ENCODE measurements at places on chromosomes 7 and 10.

DNA sequence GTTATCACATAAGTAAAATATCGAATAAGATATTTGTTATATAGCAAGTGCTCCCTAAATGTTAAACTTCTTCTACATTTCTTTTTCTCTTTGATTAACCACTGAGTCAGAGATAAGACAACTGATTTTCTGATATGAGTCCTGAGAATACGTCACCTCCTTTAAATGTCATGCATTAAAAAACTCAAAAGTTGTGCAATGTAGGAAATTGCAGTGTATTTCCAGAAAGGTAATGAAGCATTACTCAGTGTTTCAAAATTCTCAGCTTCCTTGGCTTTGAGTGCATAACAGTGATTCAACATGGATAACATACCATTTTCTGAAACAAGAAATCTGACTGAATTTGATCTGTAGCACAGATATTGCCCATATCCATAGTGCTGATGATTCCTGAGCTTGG is 155.8 kb downstream of the BMPER start:
- no peak for DNase-seq

DNA sequence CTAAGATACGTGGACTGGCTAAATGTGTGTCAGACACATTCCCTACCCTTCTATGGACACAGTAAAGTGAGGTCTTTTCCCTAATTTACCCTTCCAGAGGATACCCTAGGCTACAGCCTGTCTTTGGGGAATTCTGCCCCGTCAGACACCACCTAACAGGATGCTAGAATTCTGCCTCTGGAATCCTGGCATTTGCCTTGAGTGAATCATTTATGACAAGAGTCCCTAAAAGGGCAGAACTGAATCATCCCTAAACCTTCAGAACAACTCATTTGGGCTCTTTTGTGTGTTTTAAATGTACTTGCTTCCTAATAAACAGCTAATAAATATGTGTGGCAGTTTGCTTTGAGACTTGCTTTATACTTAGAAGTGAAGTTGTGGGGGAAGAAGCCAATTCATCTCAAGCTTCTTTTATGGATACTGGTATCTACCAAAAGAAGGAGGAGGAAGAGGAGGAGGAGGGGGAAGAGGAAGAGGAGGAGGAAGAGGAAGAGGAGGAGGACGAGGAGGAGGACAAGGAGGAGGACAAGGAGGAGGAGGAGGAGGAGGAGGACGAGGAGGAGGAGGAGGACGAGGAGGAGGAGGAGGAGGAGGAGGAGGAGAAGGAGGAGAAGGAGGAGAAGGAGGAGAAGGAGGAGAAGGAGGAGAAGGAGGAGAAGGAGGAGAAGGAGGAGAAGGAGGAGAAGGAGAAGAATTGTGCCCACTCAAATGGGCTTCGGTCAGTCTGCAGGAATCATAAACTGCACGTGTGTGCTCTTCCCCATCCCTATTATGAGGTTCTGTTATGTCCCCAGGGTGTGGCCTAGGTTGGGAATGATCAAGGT is 27.1 kb downstream of the PARP12 start:
- DNase-seq = no peak

DNA sequence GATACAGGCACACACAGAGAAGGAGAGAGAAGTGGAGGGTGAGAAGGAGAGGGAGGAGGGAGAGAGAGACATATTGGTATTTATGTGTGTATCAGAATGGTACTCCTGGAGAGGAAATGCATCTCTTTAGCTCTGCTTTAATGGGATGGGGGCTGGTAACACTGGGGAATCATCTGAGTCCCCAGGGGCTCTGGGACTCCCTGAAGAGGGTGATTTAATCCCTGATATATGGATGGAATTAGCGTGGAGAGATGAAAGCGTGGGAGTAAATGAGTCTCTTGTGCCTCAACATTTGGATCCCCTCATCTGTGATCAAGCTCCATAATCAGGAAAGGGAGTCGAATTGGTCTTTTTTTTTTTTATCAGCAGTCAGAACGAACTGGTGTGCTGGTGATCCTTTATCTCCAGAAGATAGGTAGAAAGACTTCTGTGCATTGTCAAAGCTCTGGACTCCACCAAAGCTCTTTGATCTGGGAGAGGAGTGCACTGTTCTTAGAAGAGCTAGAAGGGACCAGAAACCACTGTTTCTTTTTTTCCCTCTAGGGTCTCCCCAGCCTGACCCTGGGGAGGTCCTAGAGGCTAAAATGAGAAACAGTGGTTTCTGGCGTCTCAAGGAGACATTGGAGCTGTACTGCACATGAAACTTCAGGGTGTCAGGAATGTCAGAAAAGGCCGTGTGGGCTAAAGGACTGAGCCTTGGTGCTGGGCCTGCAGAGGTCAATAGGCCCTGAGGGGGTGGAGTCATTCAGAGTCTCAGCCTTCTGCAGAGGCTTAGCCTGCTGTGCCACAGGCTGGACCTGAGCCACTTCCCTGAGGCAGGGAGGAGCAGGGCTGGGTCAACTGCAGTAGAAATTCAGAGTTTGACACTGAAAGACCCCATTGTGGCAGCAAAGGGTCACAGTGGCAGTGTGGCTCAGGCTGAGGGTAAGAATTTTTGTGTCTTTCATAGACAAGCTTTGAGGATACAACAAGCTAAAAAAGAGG is 234.4 kb upstream of the SLC26A5 start:
- DNase-seq = no peak

DNA sequence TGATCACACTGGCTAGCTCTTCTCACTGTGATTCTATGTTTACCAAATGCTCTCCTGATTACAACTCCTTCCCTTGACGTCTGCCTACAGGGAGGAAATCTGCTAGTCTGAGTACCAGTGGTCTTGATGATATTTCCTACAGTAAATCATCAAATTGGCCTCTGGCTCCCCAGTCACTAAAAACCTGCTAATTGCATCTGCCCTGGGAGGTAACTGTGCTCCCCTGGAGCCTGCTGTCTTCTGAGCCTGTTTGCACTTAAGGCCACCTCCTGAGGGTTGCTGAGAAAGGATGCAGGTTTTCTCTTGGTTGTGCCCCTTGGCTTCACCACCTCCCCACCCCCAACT is 56.0 kb downstream of the ELMO1 start:
- no peak for DNase-seq

DNA sequence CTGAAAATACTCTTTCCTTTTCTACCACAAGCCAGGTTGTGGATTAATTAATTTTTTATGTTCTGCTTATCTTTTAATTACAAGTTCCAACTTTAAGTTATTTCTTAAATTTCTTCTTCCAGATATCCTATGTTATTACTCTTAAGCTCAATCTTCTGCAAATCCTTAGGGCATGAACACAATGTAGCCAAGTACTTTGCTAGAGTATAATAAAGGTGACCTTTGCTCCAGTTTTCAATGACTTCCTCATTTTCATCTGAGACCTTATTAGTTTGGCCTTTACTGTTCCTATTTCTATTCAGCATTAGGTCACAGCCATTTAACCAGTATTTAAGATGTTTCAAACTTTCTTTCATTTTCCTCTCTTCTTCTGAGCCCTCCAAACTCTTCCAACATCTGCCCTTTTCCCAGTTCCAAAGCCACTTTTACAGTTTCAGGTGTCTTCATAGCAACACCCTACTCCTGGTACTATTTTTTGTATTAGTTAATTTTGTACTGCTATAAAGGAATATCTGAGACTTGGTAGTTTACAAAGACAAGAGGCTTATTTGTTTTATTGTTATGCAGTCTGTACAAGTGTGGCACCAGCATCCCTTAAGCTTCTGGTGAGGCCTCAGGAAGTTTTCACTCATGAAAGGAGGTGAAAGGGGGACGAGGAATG is 886.2 kb upstream of the GHITM start:
- no peak for DNase-seq

GRCh38 chr7:42745357-42746059 is 166.4 kb downstream of the C7orf25 start:
- DNase-seq = peak; percentile 25

GRCh38 chr7:55185941-55186609 is 167.3 kb downstream of the EGFR start:
- no peak for DNase-seq

- no peak for DNase-seq
Observed at GRCh38 chr7:141838581-141838980, 2.7 kb downstream of the PRSS37 start.

DNA sequence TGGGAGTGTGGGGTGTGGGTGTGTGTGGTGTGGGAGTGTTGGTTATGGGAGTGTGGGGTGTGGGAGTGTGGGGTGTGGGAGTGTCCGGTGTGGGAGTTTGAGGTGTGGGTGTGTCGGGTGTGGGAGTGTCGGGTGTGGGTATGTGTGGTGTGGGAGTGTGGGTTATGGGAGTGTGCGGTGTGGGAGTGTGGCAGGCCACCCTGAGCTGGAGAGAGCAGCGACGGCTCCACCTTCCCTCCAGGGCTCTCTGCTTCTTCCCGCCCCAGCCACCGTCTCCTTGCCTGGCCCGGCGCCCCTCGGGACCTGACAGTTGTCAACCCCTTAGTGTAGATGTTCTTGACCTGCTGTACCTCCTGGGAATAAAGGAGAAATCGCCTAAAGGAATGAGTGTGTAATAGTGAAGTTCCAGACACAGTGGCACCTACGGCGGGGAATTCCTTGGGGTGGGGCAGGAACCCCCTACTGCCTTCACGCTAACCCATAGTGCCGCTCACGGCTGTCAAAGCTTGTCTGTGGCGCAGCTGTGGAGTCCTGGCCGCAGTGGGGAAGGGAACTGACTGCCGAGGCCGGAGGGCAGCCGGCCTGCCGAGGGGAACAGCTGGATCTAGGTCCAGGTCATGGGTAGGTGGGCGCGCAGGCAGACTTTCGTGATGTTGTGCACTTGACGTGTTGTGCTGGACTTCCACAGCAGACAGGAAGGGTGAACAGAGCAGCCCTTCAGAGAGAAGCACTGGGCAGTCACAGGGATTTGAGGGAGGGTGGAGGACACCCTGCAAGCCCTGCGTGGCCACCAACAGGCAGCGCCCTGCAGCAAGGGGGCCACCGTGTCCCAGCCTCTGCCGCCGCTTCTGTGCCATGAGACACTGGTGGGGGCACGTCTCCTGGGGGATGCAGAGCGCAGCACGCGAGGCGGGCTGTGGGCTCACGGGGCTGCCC is 49.0 kb upstream of the EN2 start:
- no peak for DNase-seq

DNA sequence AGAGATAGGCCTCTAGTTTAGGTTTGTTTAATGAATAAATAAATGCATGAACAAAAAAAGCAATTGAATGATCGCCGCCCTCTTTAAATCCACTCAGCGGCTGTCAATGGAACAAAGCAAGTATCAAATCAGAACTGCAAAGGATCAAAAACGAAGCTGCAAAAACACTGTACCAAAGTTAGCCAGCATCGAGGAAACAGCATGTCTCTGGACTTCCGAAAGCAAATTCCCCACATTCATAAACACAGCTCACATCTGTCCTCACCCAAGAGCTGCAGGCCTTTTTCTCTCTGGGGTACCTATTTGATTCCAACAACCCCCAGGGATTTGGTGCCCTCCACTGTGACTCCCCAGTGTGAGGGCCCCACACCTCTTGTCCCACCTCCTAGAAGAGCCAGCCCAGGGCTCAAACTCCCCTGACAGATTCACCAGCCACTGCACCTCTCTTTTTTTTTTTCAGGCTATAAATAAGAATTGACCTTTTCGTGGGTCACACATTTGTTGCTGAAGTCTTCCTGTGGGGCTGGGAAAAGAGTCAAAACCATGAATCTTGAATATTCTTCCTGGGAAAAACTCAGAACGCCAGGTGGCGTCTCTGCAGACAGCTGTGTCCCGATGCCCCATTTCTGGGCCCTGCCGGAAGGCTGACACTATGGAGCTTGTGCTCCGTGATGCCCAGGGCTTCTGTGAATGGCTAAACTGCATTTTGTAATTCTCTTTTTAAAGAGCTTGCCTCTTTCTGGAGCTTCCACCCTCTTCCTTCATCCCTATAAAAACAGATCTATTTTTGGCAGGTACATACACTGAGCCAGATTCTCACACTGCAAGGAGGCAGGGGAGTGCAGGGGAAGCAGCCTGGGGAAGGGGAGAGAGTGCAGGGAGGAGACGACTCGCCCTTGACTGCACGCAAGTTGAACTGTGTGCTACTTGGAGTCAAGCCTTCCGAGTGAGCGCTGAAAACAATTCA is 51.7 kb downstream of the HSPA12A start:
- no peak for DNase-seq

DNA sequence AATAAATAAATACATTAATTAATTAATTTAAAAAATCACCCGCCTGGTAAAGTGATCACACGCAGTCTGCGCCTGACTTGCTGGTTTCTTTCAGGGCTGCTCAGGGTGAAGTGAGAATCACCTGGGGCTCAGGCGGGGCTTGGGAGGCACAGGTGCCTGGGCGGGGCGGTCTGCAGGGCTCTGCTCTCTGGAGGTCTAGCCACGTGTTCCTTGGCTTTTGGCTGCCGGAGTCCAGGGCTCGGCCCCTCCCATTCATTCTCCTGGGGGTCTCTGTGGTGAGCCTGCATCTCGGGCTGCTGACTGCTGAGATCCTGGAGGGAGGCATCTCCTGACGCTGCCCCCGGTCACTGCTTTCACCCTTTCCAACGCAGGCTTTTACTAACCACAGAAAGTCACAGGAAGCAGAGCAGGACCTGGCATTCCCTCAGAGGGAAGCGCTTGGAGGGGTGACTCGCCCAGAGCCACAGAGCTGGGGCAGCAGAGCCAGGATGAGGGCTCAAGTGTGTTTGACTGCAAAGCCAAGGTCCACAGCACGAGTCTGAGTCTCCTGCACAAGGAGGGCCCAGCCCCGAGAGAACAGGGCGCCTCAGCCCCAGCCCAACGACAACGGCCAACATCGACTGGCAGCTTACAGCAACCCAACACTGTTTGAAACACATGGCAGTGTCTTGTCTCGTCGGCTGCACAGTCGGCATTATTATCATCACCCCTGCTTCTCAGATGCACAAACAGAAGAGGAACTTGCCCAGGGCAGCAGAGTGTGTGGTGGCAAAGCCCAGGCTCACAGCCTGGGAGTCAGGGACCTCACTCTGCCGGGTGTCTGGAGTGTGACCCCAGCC is 22.4 kb upstream of the MNX1 start:
- no peak for DNase-seq

DNA sequence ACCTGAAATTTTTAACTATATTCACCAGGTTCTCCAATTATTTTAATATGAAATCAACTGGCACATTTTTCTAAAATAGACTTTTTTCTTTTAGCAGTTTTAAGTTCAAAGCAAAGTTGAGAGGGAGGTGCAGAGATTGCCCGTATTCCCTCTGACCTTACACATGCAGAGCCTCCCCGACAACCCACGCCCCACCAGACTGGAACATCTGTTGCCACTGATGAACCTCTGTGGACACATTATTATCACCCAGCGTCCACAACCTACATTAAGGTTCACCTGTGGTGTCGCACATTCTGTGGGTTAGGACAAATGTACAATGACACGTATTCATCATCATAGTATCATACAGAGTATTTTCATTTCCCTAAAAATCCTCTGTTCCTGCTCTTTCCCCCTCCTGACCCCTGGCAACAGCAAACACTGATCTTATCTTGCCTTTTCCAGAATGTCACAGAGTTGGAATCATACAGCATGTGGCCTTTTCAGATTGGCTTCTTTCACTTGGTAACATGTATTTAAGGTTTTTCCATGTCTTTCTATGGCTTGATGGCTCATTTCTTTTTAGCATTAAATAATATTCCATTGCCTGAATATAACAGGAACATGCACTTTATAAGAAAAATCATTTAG is 37.1 kb downstream of the COBL start:
- DNase-seq = no peak
